ENCODE measurements at places on chromosomes 6 and 20.

DNA sequence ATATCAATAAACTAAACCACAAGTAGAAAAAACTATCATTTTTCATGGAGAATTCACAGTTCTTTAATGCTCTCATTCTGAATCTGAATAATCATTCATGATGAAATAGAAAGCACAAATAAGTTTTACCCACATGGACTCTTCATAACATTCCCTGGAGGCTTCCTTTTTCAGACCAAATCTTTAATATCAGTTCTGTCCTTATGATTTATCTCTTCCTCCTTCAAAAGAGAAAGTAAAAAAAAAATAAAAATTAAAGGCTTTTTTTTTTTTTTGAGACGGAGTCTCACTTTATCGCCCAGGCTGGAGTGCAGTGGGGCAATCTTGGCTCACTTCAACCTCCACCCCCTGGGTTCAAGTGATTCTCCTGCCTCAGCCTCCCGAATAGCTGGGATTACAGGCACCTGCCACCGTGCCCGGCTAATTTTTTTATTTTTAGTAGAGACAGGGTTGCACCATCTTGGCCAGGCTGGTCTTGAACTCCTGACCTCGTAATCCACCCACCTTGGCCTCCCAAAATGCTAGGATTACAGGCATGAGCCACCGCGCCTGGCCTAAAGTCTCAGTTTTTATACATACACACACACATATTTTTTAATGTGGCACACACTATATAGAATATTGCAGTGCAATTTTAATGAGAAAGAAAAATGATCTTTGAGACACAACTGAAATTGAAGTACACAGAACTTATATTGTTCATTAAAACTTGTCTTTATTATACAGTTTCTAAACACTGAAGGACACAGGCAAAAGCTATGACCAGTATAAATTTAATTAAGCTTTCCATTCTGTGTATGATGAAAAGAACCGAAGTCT is 31.9 kb upstream of the ZNF217 start:
- no peak for DNase-seq

GRCh38 chr6:45423111-45423823 is 45.5 kb upstream of the SUPT3H start:
- DNase-seq, result no peak

GRCh38 chr6:111870051-111870741 is 3.1 kb downstream of the FYN start:
- DNase-seq, result no peak

DNA sequence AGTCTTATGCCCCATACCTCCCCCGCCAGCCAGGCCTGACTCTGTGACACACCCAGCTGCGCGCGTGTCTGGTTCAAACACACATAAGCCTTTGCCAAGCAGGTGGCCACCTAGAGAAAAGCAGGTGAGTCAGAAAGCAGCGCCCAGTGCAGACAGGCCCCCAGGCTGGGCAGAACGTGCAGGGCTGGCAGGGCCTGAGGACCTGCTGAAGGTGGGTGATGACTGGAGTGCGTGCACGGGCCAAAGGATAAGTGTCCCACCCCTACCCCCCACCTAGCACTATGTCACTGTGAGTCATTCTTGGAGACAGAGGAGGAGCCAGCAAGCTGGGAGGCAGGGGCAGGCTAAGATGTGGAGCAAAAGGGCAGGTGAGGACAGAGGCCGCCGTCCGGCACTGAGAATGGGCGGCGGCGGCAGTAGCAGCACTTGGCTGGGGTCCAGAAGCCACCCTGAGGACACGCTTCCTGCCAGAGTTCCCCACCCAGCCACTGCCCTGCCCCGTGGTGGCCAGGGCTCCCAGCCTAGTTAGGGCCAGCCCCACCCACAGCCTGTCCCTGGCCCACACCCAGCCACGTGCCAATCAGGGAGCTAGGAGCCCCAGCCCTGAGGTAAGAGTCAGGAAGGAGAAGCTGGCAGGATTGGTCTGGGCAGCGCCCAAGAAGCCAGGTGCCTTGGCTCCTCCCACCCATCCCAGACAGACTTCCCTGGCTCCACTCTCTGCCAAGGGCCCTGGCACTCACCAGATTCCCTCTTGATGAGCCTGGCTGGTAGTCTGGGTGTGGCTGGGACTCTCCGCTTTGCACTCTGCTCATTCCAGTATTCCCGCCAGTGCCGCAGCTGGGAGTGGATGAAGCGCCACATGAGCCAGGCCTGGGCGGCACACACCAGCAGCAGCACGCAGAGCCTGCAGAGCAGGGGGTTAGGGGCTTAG is 72.7 kb downstream of the TRAM2 start:
- DNase-seq, result no peak

GRCh38 chr6:154981079-154981870 is 13.8 kb upstream of the TIAM2 start:
- DNase-seq, result no peak

DNA sequence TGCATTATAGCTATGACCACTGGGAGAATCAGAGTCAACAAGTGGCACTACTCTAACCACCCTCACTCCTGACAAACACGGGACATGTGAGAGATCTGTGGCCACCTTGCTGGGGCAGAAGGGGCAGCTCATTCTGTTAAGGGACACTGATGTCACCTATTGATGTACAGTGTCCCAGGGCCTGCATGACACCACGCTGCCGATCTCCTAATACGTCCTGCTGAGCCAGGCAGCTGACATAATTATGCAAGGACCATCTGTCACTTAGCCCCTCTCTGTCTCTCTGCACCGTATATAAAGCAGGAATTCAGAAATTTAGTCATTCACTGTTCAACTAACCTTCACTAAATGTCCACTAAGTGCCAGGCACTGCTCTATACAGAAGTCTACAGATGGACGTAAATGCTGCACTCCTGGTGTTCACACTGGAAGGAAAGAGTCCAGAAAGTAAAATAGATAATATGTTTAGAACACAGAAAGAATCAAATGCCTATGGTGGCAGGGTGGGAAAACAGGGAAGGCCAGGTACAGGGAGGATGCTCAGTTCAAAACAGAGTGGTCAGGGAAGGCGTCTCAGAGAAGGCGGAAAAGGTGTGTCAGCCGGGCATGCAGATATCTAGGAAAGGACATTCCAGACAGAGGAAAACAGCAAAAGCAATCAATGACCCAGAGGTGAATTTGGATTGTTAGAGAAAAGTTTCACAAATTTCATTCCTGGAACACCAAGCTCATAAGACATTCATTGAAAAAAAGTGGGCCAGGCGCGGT is 173.8 kb downstream of the ZNF217 start:
- DNase-seq, result no peak

GRCh38 chr6:25122001-25122400 is 157.2 kb upstream of the CARMIL1 start:
- no peak for DNase-seq

Data from activated gamma-delta T cell (primary cell).